ENCODE measurements at places on chromosomes 2 and 18.

GRCh38 chr18:60383893-60384292 lies 11.3 kb upstream of the MC4R start:
- no peak for DNase-seq

DNA sequence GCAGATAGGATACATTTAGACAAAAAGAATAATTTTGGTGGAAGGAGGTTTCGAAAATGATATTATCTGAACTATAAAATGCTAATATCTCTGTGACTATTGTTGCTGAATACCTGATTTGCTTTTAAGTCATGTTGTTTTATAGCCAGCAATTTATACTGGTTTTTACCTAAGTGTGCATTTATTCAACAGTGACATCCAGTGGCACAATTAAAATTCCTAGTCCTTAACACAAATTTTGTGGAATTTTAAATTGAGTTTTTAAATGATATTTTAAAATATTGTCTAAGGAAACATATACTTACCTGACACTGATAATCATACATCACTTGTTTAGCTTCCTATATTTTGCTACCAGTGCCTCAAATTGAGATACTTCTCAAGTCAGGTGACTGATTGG lies 144.8 kb downstream of the ARHGAP28 start:
- no peak for DNase-seq

DNA sequence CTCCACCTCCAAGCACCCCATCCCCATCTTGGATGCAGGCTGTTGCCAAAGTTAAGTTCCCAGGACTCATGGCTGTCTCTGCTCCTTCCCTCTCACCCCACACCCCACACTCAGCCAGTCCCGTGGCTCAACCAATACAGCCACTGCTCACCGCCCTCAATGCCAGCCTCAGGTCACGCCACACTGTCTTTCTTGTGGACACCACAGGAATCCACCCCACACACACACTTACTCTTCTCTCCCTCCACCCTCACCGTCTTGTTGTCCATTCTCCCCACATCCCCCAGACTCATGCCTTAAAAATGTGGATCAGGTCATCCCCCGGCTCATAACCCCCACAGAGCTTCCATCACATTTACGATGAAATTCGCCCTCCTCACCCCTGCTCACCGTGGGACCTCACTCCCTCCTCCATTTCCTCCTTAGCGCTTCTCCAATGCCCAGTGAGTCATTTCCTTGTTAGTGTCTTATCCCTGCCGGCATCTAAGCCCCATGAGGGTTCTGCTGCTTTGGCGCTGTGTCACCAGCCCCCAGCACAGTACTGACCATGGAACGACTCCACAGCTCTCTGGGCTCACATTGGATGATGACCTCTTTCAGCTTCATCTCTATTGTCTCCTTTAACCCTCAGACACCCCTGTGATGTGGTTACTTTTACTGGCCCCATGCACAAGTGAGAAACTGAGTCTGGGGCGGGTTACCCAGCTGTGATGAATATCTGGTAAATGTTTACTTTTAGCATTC lies 13.8 kb downstream of the MLPH start:
- no peak for DNase-seq

GRCh38 chr2:121617042-121617599 lies 32.1 kb downstream of the CLASP1 start:
- DNase-seq = no peak

DNA sequence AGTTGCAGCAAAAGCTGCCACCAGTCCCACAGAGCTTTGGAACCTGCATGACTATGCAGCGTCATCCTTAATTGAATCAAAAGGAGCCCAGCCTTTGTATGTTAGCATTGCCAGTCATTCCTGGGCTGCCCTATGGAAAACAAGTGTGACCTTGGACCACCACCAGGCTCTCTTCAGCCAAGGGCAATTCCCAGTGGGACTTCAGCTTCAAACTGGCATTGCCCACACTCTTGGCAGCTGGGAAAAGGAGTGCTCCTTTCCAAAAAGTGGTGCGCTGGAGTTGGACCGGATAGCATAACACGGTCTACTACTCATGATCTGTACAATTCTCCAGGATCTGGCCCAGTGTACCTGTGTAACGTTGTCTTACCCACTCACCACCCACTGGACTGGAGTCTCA lies 259.5 kb downstream of the MREG start:
- DNase-seq = no peak

DNA sequence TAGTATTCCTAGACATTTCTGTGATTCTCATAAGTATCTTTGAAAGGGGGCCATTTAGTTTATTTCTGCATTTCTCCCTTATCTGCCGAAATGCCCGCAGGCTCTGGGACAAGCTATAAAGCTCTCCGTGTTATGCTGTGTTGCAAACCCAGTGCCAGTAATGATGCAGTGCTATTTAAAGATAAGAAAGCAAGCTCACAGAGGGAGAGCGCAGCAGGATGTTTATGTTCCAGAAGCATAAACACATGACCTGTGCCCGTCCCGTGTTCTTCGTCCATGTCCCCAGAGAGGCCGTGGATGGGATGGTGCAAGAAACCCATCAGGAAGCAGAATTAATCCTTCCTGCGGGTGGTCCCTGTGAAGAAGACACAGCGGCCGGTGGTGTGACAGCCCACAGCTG lies 99.4 kb downstream of the NEDD4L start:
- no peak for DNase-seq

DNA sequence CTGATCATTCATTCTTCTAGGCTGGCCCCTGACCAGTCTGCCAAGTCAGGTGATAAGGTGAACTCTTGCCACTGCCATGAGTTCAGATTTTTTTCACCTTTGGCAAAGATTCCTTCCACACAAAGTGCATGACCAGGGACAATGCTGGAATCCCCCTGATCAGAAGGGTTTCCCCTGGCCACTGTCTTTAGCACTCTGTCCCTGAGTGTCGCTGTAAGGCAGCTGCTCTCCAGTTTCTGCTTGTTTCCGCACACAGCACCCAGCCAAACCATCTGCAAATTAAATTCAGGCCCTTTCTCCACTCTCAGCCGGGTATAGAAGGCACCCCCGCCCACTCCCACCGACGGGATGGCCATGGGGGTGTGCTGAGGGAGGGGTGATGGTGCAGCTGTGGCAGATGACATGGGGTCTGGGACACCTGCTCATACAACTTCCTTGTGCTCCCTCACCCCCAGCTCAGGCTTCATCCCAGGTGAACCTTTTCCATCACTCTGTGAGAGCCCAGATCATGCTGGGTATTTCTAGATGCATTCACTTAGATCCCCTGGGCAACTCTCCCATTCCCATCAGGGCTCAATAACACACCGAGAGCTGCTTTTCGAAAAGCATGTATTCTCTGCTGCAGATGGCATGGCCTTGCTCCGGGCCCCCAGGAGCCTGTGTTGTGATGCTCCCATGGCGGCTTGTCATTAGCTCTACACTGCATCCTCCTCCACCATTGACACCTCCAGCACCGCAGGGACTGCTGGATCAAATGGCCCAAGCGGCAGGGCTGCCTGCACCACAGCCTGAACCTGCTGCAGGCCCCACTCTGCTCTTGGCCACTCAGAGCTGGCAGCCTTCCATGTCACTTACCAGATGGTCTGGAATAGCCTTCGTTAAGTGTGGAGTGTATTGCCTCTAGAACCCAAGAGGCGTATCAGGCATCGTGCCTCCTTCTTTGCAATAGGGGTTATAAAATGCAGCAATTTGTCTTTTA lies 52.3 kb upstream of the ROCK2 start:
- no peak for DNase-seq

DNA sequence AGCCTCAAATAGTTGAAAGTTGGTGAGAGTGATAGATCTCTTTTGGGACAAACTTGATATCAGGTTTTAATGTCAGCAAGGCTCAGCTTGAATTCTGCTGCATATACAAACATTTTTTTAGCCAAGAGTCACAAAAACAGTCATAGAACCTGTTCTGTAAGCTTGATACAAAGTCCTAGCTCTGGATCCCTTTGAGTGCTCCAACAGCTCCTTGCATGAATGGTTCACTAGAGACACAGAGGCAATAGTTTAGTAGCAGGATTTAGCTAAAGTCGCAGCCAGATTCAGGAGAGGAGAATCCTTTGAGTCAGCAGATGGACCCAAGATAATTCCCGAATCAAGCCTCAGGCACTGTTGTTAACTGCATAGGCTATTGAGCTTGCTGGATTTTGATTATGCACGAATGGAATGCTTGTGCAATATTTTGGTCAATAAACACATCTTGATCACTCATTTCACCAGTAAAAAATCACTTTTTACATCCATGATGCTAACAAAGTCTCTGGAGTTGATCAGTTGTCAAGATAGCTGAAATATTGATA lies 148.6 kb downstream of the KLHL14 start:
- DNase-seq = no peak

DNA sequence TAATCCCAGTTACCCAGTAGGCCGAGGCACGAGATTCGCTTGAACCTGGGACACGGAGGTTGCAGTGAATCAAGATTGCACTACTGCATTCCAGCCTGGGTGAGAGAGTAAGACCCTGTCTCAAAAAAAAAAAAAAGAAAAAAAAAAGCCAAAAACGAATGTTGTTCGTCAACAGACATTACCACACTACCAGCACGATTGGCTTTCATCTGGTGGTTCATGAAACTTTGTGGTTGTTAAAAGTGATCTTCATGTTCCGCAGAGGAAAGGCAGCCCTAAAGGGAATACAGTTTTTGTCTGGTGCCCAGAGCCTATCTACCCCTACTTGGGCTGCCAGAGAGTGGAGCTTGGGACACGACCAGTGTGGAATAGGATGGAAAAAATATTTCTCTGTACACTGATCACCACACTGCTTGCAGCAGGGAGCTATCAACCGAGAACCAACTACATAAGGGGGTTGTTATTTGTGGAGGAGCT lies 13.6 kb upstream of the CXCR4 start:
- no peak for DNase-seq

DNA sequence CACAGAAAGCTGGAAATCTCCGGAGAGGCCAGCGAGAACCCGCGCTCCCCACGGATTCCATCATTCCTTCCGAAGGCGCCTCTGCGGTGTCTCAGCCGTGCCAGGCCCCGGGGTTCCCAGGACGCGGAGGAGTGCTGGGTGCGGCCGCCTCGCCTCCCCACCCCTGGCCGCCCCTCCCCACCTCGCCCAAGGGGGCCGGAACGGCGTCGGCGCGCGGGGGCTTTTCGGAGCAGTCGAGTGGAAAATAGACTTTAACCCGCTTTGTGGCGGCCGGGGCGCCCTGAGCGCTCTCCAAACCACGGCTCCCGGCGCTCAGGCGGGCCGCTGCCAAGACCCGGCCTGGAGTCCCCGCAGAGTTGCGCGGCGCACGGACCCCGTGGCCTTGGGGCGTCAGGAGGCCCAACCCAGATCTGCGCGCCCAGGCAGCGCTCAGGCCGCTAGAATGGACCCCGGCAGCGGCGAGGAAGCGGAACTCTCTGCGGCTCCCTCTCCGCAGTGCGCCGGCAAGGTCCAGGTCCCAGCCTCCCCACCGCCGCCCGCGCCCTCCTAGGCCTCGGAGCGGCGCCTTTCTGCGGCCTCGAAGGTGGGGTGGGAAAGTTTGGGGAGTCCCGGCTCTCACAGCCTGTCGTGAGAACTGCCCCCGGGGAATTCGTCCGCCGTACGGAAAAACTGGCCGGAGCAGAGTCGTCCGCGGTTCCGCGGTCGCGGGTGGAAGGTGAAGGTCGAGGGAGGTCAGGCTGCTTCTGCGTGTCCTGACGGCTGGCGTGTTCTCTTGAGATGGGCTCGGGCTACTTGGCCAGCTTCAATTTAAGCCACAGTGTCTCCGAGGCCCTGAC lies 1.2 kb upstream of the EMX1 start:
- peak; percentile 33 for DNase-seq

DNA sequence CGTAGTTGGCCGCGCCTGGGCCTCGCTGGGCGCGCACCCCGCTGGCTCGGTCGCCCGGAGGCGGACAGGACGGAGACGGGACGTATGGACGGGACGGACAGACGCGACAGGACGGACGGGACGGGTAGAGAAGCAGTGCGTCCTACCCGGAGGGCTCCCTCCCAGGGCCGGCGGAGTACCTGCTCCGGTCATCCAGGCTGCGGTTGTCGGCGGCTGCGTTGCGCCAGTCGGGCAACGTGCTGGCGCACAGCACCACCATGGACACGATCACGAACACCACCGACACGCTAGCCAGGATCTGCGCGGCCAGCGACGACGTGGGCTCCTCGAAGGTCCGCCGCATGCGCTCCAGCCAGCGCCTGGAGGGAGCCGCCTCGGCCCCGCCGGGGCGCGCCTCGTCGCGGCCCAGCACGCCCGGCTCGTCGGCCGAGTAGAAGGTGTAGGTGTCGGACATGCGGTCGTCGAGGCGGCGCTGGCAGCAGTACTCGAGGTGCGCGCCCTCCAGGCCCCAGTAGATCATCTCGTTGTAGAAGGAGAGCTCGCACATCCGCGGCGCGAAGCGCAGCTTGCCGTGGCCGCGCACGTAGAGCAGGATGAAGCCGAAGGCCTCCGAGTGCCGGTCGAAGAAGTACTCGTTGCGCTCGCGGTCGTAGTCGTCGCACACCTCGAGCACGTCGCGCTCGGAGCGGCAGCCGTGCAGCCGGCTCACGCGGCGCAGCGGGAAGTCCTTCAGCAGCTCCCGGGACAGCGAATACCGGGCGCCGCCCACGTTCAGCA lies 903 bp downstream of the KCNG3 start:
- peak; percentile 11 for DNase-seq

Data from neural crest cell (in vitro differentiated cells).